ENCODE measurements at places on chromosomes 7 and 10. TPM values are rescaled to one million over a fixed set of nuclear protein-coding genes. Genes with fewer than 3 reads are reported as not detected.

Gene CABCOCO1
- 1.4 TPM for total RNA-seq

DNA sequence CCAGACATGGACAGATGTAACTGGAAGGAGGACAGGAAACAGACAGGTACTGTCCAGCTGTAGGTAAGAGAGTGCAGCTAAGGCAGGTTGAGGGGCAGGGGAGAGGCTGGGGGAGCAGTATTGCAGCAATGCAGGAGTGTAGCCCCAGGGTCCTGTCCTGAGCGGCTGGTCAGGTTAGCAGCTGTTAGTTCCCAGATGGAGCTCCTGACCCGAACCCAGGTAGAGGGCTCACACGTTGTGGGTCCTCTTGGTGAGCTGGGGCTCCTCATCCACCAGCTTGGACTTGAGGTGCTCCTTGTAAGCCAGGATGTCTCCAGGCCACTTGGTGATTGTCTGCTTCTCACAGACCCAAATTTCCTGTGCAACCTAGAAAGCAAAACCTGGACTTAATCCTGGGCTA lies 3.5 kb upstream of the H2BK1 start:
- peak; percentile 75 for DNase-seq

DNA sequence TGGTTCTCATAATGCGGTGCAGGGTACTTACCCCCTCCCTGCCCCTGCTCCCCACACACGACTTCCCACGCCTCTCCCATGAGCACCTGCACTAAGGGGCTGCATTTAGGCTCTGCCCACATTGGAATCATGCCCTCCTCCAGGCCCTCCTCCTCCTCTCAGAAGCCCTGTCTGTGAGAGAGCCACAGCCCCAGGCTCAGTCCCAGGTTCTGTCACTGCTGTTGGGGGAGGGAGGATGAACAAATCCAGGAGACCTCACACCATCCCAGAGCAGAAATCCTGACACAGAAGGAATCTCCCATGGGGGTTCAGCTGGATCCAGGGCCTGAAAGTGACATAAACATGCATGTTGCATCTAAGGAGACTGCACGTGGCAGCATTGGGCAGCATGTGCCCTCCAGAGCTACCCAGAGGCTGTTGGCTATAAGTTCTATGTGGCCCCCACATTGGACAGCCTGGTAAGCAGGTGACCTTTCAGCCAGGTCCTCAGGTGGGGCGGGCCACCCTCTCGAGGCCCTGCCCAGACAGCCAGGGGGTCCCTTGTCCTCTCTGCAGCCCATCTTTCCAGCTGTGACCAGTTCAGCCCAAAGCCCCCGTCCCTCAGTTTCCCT lies 1.6 kb upstream of the PILRA start:
- peak; percentile 54 for DNase-seq

Gene BAMBI
- total RNA-seq = 12.9 TPM

Gene INA
- total RNA-seq = not detected

- no peak for DNase-seq
These were observed 129.9 kb downstream of the INHBA start for GRCh38 chr7:41573015-41573414.

Gene OR2A1
- not detected for total RNA-seq

- DNase-seq = peak; percentile 56
These were observed 116.1 kb upstream of the PCBD1 start for GRCh38 chr10:71004176-71005075.

GRCh38 chr7:75584354-75584753 lies 92.2 kb downstream of the SPDYE5 start:
- no peak for DNase-seq

Gene CYP3A5
- 1.8 TPM for total RNA-seq

DNA sequence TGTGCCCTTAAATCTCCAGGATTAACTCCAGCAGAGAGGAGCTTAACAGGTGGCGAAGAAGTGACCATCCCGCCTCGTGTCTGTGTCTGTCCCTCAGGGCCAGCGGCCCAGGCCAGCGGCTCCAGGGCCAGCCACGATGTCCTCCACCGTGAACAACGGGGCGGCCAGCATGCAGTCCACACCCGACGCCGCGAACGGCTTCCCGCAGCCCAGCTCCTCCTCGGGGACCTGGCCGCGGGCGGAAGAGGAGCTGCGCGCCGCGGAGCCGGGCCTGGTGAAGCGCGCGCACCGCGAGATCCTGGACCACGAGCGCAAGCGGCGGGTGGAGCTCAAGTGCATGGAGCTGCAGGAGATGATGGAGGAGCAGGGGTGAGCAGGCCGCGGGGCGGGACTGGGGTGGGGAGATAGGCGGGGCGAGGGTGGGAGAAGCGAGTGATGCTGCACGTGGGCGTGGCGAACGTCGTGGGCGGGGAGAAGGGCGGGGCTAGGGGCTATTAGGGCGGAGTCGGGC lies 33.3 kb downstream of the SRRM3 start:
- peak; percentile 92 for DNase-seq

Gene PRKG1
- 96.0 TPM for total RNA-seq

- DNase-seq = no peak
These were observed 10.3 kb downstream of the TECPR1 start for GRCh38 chr7:98241674-98242241.

Gene TMEM139
- total RNA-seq = not detected

DNA sequence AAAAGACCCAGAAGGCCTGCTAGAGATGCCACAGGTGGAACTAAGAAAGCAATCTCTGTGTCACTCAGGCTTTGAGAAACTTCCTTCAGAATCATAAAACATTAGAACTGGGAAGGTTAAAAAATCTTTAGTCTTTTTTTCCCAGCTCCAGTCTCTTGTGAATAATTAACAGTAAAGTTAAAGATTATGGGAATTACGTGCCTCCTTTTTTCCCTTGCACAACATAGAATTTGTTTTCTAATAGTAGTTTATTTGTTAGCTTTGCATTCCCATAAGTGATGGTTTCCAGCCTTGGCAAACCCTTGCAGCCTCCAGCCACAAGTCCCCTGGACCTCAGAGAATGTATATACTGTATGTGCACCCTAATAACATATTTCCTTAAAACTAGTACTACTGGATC lies 128.3 kb downstream of the TPST1 start:
- no peak for DNase-seq

Gene FFAR4
- 0.14 TPM for total RNA-seq

- peak; percentile 84 for DNase-seq
These were observed 486 bp downstream of the HIPK2 start for GRCh38 chr7:139777133-139777891.

DNA sequence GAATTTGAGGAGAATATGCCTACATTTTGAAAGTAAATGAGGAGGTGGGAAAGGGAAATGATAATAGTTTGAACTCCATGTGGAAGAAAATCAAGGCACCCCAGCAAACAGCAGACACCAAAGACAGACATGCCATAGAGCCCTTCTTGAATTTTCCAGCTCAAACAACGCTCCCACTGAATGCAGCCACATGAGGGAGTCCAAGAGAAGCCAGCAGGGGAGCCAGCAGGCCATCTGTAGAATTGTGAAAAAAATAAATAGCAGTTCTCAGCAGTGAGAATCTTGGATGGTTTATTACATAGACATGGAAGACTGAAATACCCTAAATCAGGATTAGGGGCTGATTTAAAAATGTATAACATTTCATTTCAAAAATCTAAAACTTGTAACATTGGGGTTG lies 1567.3 kb upstream of the LRRTM3 start:
- DNase-seq = no peak

Gene IGFBP3
- total RNA-seq = 147 TPM

GRCh38 chr10:42690449-42691360 lies 52.3 kb upstream of the ZNF33B start:
- DNase-seq = no peak

Gene ZNF365
- 0.23 TPM for total RNA-seq

DNA sequence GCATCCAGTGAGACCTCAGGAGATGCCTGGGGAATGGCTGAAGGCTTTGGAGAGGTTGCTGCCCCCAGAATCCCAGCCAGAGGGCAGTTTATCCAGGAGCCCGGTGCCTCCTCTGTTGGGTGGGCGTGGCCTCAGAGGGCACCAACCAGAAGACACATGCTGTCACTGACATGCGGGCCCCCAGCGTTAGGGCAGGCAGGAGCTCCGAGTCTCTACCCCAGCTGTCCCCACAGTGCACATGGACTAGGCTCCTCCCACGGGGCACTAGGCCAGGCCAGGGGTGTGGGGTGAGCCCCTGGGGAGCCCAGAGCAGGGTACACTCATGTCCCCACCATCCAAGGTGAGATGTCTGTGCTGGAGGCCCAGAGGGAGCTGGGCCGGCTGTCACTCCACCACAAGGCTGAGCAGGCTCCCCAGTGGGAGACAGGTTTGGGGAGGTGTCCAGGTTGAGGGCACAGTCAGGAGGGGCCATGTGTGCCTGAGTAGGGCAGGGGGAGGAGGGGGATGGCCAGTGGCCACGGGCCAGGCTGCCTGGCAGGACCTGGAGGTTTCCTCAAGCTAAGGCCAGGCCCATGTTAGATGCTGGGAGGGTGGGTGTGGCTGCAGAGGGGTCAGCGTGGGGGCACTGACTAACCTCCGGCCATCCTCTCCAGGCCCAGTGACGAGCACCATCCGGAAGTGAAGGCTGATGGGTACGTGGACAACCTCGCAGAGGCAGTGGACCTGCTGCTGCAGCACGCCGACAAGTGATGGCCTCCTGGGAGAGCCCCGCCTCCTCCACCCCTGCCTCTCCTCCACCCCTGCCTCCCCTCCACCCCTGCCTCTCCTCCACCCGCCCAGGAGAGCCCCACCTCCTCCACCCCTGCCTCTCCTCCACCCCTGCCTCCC lies 131.3 kb downstream of the FAM53B start:
- DNase-seq = no peak
